ENCODE measurements at places on chromosomes 12 and 14. TPM values are rescaled to one million over a fixed set of nuclear protein-coding genes. Genes with fewer than 3 reads are reported as not detected.

Gene TEX52
- total RNA-seq = not detected

Gene SLC38A4
- 1.1 TPM for total RNA-seq

Gene RHEBL1
- 0.24 TPM for total RNA-seq

Gene OR6C2
- not detected for total RNA-seq

Gene CMA1
- not detected for total RNA-seq

Gene KRT75
- 1.1 TPM for total RNA-seq

Gene DACT1
- not detected for total RNA-seq

Gene ZNF891
- total RNA-seq = 0.43 TPM

Gene HOXC4
- under 0.01 TPM for total RNA-seq

Gene BRI3BP
- total RNA-seq = 16.6 TPM

Gene CLEC6A
- total RNA-seq = not detected

Gene ASIC1
- 1.1 TPM for total RNA-seq
